B cell (primary cell): ENCODE measurements at places on chromosomes 1 and 21. TPM values are rescaled to one million over a fixed set of nuclear protein-coding genes. Genes with fewer than 3 reads are reported as not detected.

GRCh38 chr1:43953361-43953760 is 6.6 kb downstream of the IPO13 start:
- no peak for DNase-seq
- H3K36me3 ChIP-seq = peaks cover 23% of the 10 kb centered on the region
- no peak overlapping the region for H3K4me3 ChIP-seq
- H3K27ac ChIP-seq = no peak overlapping the region
- H3K27me3 ChIP-seq = no peaks in the 10 kb centered on the region
- H3K4me1 ChIP-seq = no peaks in the 10 kb centered on the region

DNA sequence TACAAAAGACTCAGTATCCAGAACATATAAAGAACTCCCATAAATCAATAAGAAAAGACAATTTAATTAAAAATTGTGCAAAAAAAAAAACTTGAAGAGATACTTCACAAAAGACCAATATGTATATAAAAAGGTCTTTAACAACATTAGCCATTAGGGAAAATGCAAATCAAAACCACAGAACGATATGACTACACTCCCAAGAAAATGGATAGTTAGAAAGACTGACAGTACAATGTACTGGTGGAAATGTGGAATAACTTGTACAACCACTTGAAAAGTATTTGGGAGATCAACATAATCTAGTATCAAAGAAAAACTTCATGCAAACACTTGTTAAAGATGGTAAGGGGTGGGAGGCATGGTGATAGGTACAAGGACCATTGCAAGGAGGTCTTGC is 3.9 kb upstream of the CLCA1 start:
- H3K4me3 ChIP-seq = no peak overlapping the region
- no peaks in the 10 kb centered on the region for H3K4me1 ChIP-seq
- H3K27me3 ChIP-seq = no peaks in the 10 kb centered on the region
- no peak overlapping the region for H3K27ac ChIP-seq
- no peaks in the 10 kb centered on the region for H3K36me3 ChIP-seq
- no peak for DNase-seq

The MPZ gene
- 4.3 and 5.8 TPM in 2 replicates for polyA plus RNA-seq

The OR2G3 gene
- polyA plus RNA-seq = not detected in 2 replicates

The RHOU gene
- polyA plus RNA-seq = 0.09 and 0.12 TPM in 2 replicates

- no peak for DNase-seq
- no peak overlapping the region for H3K4me3 ChIP-seq
- H3K4me1 ChIP-seq = no peaks in the 10 kb centered on the region
- peaks cover 8% of the 10 kb centered on the region for H3K36me3 ChIP-seq
- H3K27ac ChIP-seq = no peak overlapping the region
These were observed 18.3 kb upstream of the IPO9 start for GRCh38 chr1:201810466-201811216.

The CFAP107 gene
- polyA plus RNA-seq = not detected in 2 replicates

DNA sequence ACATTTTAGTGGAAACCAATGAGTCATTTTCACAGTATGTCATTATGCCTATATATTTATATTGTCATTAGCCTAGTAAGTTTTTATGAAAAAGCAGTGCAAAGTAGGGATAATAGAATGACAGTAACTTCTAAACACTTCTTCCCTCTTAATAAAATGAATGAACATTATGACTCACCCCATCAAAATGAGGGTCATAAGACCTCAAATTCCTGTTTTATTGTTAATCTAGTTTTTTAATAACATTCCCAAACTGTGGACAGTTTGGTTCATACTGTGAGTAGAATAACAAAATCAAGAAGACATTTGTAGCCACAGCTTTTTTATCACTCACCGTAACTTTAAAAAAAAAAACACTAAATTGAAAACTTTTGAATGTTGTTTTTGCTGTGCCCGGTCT is 160.5 kb downstream of the LRRC40 start:
- H3K27me3 ChIP-seq = no peaks in the 10 kb centered on the region
- no peak overlapping the region for H3K4me3 ChIP-seq
- H3K36me3 ChIP-seq = no peaks in the 10 kb centered on the region
- no peaks in the 10 kb centered on the region for H3K4me1 ChIP-seq
- no peak overlapping the region for H3K27ac ChIP-seq
- DNase-seq = no peak

- H3K4me1 ChIP-seq = no peaks in the 10 kb centered on the region
- no peaks in the 10 kb centered on the region for H3K27me3 ChIP-seq
- DNase-seq = no peak
- H3K27ac ChIP-seq = no peak overlapping the region
These were observed 367.1 kb downstream of the PBX1 start for GRCh38 chr1:164926107-164926506.

DNA sequence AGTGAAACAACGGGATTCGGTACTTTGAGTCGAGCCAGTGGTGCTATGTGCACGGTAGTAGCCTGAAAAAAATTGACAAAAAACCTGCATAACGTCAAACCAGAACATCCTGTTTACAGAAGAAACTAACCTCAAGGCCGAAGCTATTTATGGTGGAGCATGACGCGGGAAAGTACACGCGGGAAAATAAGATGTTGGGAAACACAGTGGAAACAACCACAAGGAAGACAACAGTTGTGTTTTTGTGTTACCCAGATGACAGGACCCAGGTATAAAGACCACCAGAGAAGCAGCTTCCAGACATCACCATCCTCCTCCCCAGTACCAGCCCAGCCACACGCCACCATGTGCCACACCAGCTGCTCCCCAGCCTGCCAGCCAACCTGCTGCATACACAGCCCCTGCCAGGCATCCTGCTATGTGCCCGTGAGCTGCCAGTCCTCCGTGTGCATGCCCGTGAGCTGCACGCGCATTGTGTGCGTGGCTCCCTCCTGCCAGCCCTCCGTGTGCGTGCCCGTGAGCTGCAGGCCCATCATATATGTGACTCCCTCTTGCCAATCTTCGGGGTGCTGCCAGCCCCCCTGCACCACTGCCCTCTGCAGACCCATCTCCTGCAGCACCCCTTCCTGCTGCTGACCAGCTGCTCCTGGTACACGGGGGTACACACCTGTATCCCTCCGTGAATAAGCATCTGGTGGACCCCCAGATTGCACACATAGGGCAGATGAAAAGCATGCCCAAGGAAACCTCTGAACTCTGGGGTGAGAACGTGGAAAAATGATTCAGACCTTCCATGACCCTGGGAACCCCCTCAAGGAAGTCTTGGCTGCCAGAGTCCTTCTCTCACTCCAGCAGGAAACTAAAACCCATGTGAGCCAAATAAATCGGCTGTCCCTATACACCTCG is at the start of gene KRTAP12-3:
Gene KRTAP12-3 (plus strand): TSS at position 298 of the 906 bp plus-strand sequence. CDS start 48 bp downstream, at position 346.
- H3K4me3 ChIP-seq = no peak within 1 kb of the TSS
- no peaks in the 10 kb centered on the region for H3K4me1 ChIP-seq
- H3K27ac ChIP-seq = no peak within 1 kb of the TSS

- H3K27me3 ChIP-seq = peaks cover 4% of the 10 kb centered on the region
- no peak for DNase-seq
- H3K27ac ChIP-seq = no peak overlapping the region
These were observed 77.9 kb upstream of the LPGAT1 start for GRCh38 chr1:211908453-211908852.

- H3K36me3 ChIP-seq = no peaks in the 10 kb centered on the region
- no peaks in the 10 kb centered on the region for H3K27me3 ChIP-seq
- H3K27ac ChIP-seq = peak overlapping the region; percentile 78
- H3K4me1 ChIP-seq = peaks cover 52% of the 10 kb centered on the region
- DNase-seq = peak; percentile 78
These were observed 126.7 kb downstream of the NR5A2 start for GRCh38 chr1:200154069-200154767.

DNA sequence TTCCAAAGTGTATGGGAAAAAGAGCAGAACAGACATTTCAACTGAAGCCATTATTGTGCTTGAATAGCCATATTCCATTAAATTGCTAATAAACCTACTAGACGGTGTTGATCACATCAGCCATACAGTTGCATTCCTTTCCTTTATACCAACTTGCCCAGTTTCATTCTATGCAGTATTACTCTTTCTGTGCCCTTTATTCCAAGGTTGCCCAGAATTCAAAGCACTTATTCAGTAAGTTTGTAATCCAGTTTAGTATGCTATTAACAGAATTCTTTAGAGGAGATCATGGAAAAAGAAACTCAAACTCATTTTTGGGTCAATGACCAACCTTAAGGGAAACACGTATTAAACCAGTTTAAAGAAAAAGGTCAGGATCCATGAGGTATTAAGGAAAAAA is 89.5 kb downstream of the DDAH1 start:
- H3K4me3 ChIP-seq = no peak overlapping the region
- H3K27ac ChIP-seq = no peak overlapping the region
- no peaks in the 10 kb centered on the region for H3K27me3 ChIP-seq

- no peak for DNase-seq
- H3K36me3 ChIP-seq = no peaks in the 10 kb centered on the region
- H3K27me3 ChIP-seq = no peaks in the 10 kb centered on the region
- H3K4me3 ChIP-seq = no peak overlapping the region
- H3K27ac ChIP-seq = no peak overlapping the region
These were observed 25.6 kb downstream of the PRSS38 start for GRCh38 chr1:227841096-227841495.

The ABCD3 gene
- 4.0 and 8.2 TPM in 2 replicates for polyA plus RNA-seq

The CRYBG2 gene
- polyA plus RNA-seq = 1.9 and 5.3 TPM in 2 replicates

GRCh38 chr1:4395676-4396075 is 258.7 kb upstream of the AJAP1 start:
- no peak for DNase-seq
- H3K27ac ChIP-seq = no peak overlapping the region
- H3K4me1 ChIP-seq = no peaks in the 10 kb centered on the region
- H3K4me3 ChIP-seq = no peak overlapping the region

The NOS1AP gene
- polyA plus RNA-seq = not detected in 2 replicates

GRCh38 chr1:67313934-67314671 is 6.4 kb downstream of the IL12RB2 start:
- no peaks in the 10 kb centered on the region for H3K36me3 ChIP-seq
- H3K4me1 ChIP-seq = no peaks in the 10 kb centered on the region
- DNase-seq = no peak

The TRIM67 gene
- 0.01 TPM in 1 of 2 replicates, not detected in the other for polyA plus RNA-seq

DNA sequence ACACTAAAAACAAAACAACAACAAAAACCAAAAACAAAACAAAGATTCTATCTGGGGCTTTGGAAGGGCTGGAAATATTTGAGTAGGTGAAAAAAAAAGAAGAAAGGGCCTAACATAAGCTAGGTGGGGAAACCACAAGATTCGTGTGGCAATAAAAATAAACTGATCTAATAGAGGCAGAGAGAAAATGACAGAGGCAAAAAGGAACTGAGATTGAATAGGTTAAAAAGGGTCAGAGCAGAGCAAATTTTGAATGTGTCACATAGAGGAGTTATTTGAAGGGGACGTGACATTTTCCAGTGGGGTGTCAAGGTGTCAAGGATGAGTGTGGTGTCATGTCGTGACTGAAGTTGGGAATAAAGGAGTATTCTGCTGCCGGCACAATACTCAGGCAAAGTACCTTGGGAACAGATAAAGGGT is 65.2 kb upstream of the RALGPS2 start:
- H3K27ac ChIP-seq = peak overlapping the region; percentile 58
- DNase-seq = peak; percentile 32
- no peaks in the 10 kb centered on the region for H3K36me3 ChIP-seq
- no peaks in the 10 kb centered on the region for H3K27me3 ChIP-seq
- no peak overlapping the region for H3K4me3 ChIP-seq
- H3K4me1 ChIP-seq = peaks cover 66% of the 10 kb centered on the region

The OLFML2B gene
- polyA plus RNA-seq = not detected in 2 replicates

The PPIAL4G gene
- 0.03 TPM in 1 of 2 replicates, not detected in the other for polyA plus RNA-seq

The SYNC gene
- not detected in 2 replicates for polyA plus RNA-seq

DNA sequence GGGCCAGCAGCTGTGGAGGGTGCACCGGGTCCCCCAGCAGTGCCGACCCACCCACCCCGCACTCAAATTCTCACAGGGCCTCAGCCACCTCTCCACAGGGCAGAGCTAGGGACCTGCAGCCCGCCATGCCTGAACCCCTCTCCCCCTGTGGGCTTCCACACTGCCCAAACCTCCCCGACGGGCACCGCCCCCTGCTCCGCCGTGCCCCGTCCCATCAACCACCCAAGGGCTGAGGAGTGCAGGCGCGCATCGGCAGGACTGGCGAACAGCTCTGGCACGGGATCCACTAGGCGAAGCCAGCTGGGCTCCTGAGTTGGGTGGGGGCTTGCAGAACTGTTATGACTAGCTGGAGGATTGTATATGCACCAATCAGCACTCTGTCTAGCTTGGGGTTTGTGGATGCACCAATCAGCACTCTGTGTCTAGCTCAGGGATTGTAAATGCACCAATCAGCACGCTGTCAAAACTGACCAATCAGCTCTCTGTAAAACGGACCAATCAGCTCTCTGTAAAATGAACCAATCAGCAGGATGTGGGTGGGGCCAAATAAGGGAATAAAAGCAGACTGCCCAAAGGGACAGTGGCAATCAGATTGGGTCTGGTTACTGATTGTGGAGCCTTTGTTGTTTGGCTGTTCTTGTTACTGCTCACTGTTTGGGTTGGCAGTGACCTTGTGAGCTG is 12.4 kb upstream of the RCAN3 start:
- H3K4me3 ChIP-seq = no peak overlapping the region
- DNase-seq = no peak
- no peak overlapping the region for H3K27ac ChIP-seq
- no peaks in the 10 kb centered on the region for H3K27me3 ChIP-seq

The MYOM3 gene
- polyA plus RNA-seq = not detected in 2 replicates

The MXRA8 gene
- polyA plus RNA-seq = 0.10 and 0.25 TPM in 2 replicates

The NCSTN gene
- polyA plus RNA-seq = 110 and 113 TPM in 2 replicates

The SELENOF gene
- 112 and 113 TPM in 2 replicates for polyA plus RNA-seq

DNA sequence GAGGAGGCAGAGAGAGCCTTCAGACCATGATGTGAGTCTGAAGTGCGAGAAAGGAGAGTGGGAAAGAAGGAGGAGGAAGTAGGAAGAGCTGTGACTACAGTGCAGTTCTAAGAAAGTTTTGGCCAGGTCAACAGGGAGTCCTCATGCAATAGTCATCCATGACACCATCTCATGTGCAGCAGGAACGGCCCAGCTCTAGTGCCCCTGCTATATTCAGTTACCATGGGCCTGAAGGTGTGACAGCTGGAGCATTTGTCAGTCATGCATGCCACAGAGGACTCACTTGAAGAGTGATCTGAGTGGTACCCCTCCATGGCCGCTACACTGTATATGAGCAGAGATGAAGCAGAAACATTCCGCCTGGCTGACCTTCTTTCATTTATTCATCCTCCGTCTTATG is 77.9 kb downstream of the OMA1 start:
- no peaks in the 10 kb centered on the region for H3K4me1 ChIP-seq
- H3K27me3 ChIP-seq = no peaks in the 10 kb centered on the region
- no peak overlapping the region for H3K27ac ChIP-seq
- H3K36me3 ChIP-seq = no peaks in the 10 kb centered on the region

DNA sequence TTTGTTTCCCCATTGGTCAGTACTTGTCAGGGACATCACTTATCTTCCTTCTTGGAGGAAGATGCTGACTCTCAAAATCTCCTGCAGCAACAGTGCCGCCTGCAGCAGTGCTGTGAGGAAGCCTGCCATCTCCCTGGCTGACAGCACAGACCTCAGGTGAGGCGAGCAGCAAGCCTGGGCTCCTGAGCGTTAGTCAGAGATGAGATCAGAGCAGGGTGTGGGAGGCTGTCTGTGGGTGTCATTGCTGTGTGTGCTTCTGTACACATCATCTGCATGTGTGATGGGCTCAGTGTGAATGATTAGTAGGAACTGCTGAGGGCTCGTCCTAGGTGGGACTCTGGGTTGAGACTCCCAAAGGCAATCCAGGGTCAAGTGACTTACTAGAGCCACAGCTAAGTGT is 6.1 kb downstream of the STRIP1 start:
- DNase-seq = no peak
- no peaks in the 10 kb centered on the region for H3K27me3 ChIP-seq
- H3K4me1 ChIP-seq = peaks cover 3% of the 10 kb centered on the region
- no peak overlapping the region for H3K27ac ChIP-seq
- H3K36me3 ChIP-seq = peaks cover 4% of the 10 kb centered on the region
- no peak overlapping the region for H3K4me3 ChIP-seq
